ENCODE measurements at places on chromosomes 5 and 9.

DNA sequence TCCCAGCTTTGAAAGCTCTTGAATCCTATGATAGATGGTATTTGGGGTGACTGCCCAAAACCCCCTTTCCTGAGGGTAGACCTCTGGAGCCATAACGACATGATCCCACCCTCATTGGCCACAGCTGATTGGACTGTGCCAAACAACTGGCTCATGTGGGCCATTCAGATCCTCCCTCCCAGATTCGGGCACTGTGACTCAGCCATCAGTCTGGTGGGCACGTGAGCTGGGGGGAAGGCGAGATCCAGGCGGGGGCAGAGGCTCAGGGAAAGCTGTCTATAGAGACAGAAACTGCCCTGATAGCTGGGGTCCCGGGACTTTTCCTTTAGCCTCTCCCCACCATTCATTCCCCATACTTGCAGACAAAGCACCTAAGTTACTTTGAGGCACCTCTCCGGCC is 15.1 kb upstream of the NCS1 start:
- no peak for DNase-seq

- DNase-seq: no peak
These were observed 141.4 kb upstream of the LMX1B start for GRCh38 chr9:126472198-126472947.

GRCh38 chr9:75644649-75645048 is 245.8 kb upstream of the PCSK5 start:
- DNase-seq: no peak

- DNase-seq: no peak
These were observed 102.1 kb upstream of the DMRT1 start for GRCh38 chr9:739362-739761.

GRCh38 chr5:15492545-15492944 is 7.4 kb upstream of the FBXL7 start:
- DNase-seq: no peak

DNA sequence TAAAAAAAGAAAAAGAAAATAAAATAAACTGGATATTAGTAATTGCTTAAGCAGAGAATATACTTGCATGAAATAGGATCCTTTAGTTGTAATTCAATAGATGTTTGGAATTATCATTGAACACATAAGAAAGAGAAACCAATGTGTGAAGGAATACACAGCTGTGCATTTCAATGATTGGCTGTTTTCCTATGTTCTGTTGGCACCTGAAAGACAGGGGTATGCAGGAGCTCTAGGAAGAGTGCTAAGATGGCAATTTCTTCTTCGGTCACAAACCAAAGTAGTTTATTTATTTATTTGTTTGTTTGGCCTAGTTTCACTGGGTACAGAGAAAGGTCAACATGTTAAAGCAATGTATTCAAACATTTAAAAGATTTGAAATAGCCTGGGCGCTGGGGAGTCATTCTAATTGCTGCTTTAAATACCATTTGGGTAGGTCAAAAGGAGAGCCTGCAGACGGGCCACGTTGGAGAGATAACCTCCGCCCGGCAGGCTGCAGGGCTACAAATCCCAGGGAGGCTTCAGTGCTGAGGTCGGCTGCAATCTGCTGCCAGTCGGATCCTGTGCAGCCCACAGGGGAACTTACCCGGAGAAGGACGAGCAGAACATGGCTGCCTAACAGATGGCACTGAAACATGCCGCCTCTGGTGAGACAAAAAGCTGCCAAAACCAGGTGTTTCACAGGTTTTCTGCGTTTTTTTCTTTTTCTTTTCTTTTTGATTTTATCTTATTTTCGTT is 154.2 kb upstream of the TYRP1 start:
- no peak for DNase-seq

DNA sequence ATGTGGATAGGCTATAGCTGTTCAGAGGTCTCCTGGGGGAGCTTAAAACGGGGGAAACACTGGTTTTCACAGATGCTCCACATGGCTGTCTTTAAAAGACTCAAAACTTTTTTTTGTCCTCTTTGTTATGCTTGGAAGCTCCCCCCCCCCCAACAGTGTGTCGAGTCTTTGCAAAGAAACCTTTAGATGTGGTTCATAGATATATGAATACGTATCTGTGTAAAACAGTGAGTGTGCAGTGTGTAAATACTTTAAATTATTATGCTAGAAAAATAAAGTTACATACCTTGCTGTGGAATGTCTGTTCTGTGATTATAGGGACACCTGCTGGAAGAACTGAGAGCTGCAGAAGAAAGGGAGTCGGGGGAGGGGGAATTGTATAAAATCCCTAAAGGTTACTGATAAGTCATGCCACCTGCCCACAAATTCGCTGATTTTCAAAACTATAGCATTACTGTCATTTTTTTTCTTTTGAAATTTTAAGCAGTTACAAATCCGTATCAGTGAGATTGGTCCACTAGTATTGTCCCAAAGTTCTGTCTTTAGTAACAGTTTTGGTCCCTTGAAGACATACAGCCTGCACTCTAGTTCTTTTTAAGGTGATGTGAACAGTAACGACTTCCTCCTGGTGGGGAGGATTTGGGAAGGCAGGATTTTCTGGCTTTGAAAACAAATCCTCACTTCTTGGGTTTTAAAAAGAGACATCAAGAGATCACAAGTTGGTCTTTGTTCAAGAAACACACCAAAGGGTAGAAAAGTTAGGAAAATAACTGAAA is 22.9 kb downstream of the RGMB start:
- peak; percentile 68 for DNase-seq

- DNase-seq: no peak
These were observed 411.5 kb downstream of the PLK2 start for GRCh38 chr5:58048185-58048925.

DNA sequence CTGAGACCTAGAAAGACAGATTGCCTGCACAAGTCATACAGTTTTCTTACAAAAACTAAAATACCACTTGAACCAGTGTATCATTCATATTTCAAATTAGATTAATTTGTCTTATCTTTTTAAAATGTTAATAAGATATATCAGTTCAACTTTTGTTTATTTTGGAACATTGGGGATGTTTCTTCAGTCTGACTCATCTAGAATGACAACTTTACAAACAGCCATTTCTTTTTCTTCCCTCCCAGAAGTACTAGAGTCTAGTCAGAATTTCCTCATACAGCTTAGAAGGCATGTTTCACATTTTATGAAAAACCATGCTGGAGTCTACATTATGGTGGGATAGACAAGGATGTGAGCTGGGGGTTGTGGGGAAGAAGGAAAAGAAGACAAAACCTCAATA is 262.5 kb downstream of the NFIB start:
- DNase-seq: no peak

DNA sequence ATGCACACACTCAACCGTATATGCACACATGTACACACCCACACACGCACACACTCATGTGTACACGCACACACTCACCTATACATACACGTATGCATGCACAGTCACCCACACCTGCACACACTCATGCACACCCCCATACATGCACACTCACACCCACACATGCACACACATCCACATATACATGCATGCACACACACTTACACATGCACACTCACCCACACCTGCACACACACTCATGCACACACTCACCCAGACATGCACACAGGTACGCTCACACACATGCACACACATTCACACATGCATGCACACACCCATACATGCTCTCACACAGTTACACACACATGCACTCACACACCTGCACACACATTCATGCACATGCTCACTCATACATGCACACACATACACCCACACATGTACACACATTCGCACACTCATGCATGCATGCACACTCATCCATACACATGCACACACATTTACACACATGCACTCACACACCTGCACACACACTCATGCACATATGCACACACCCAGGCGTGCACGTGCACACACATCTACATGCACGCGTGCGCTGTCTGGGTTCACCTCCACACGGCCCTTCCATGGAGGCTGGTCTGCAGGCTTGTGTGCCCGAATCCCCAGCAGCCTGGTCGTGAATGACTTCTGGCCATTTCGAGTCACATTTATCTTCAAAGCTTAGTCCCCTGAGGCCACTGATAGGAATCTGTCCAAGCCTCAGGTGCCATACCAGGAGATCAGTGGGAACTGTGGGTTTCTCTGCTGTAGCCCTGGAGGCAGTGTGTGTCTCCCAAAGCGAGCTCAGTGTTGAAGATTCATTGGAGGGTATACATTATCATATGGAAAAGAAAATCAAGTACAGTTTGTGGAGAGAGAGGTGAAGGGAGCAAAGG is 103.0 kb downstream of the COL5A1 start:
- no peak for DNase-seq

- no peak for DNase-seq
These were observed 21.7 kb upstream of the OLFM1 start for GRCh38 chr9:135065804-135066203.

DNA sequence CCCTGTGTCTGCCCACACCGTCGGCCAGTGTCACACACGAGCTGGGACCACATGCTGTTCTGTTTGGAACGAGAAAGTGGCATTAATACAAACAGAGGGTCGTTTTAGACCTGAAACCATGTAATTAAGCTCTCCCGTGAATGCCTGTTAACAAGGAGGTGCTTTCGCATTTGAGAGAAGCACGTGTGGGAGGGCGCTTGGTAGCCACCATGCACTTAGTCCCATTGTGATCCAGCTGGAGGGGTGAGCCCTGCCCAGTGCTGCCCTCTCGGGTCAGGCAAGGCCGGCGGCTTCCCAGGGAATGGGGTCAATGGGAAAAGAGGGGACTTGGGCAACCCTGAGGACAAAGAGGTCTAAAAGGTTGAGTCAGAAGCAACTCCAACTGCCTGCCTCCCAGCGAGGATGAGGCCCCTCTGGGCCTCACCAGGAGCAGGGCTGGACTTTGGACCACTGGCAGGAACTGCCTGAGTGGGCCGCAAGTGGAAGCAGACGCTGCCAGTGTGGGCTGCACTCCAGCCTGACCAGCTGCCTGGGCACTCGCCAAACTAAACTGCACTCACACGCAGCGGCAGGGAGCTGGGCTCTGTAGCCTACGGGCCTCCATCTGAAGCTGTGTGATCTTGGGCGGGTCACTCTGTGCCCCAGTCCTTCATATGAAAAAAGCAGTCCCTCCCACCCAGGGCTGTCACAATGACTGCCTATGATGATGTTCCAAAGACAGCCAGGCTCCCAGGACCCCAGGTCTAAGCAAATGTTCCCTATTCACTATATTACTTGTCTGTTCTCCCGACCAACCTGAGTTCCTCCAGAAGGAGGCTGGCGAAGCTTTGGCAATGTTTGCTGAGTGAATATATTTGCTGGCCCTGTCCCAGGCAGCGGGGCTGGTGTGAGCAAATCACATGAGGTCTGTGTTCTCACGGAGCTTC is 195.7 kb downstream of the CDK5RAP2 start:
- no peak for DNase-seq

DNA sequence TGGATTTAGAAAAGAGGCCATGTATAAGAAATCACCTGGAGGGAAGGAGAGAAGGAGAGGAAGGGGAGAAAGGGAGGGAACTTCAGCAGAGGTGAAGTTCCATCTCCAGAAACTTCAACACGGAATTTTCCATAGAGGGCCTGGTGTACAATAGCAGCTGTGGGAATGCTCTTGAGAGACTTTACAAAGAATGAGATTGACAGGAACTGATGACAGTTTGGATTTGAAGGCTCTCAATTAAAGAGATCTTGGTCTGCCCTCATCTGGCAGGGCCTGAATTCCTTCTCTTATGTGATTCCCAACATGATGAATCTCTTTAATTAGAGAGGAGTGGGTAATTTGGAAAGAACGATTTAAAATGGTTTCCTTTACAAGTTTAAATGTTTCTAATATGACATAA is 143.5 kb downstream of the MLLT3 start:
- DNase-seq: no peak

- DNase-seq: no peak
These were observed 1865.3 kb upstream of the CDH9 start for GRCh38 chr5:28903643-28904042.

DNA sequence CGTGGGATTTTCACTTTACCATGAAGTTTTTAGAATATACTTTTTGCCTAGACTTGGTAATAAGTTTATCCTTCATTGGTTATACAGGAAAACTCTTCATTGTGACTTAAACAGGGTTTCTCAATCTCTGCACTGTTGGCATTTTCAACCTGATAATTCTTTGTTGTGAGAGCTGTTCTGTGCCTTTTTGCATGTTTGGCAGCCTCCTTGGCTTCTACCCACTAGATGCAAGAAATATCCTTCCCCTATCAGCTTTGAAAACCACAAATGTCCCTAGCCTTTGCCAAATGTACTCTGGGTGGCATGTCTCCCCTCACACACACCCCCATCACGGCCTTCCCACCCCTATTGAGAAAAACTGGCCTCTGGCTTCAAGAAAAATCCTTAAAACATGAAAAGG is 180.9 kb downstream of the ESM1 start:
- DNase-seq: no peak

Measured in GM10248 (cell line).